NCI-H1694 treated with DMSO at 0.1 percent for 48 hours (cell line): ENCODE measurements at places on chromosomes 2 and 18.

DNA sequence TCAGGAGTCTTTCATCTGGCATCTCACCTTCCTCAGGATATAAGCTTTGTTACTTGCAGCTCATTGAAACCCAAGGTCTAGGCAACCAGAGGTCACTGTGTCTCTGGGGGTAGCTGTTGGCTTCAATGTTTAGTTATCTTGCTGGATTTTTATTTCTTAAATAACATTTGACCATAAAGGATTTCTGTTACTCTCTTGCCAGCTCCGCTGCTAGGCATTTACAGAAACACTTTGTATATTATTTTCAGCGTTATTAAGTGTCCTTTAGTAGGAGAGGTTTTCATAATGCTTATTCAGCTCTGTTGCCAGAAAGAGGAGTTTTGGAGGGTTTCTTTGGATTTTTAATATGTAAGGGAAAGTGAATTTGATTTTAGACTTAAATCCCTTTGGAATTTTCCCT, 61.4 kb downstream of the QPCT start:
- DNase-seq: no peak

DNA sequence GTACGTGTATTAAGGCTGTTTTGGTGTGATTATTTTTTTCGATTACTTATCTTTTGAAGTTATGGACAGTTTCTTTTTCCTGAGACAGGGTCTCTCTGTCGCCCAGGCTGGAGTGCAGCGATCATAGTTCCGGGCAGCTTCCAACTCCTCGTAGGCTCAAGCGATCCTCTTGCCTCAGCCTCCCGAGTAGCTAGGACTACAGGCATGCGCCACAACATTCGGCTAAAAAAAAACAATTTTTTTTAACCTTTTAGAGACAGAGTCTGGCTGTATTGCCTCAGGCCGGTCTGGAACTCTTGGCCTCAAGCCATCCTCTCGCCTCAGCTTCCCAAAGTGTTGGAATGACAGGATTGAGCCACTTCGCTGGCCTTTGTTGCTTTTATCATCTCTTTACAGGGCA, 945 bp downstream of the HAT1 start:
- DNase-seq: no peak

- DNase-seq: no peak
Observed at GRCh38 chr2:143085125-143085784, 44.0 kb upstream of the ARHGAP15 start.

- DNase-seq: peak; percentile 72
Observed at GRCh38 chr2:19812166-19812565, 89.6 kb downstream of the TTC32 start.

DNA sequence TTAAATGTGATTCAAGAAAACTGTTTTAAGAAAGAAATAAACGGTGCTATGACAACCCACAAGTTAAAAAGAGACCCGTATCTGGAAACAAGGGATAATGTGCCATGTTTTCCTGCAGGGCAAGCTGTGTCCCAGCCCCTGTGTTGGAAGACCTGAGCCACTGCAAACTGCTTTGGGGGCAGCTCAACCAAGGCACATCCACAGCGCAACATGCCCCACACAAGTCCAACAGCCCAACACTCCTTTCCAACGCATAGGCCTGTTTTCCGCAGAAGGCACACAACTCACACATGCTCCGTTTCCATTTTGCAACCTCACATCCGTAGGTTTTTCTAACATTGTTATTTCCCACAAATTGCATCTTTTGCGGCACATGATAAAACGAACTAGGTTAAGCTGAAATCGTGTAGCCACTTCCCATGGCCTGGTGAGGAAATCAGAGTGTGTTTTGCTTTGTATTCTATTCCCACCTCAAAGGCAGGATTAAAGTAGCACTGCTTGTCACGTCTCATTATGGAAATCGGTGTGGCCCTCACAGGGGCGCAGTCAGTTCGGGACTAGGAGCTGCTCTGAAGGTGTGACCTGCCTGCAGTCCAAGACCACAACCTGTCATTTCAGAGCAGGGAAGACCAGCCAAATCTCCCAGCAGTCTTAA, 50.5 kb upstream of the ZNF516 start:
- no peak for DNase-seq

GRCh38 chr18:57208047-57208446, 61.2 kb downstream of the BOD1L2 start:
- DNase-seq: no peak

GRCh38 chr2:152036611-152037469, 62.0 kb downstream of the CACNB4 start:
- DNase-seq: peak; percentile 73

- DNase-seq: no peak
Observed at GRCh38 chr18:7514796-7515440, 52.2 kb upstream of the PTPRM start.

DNA sequence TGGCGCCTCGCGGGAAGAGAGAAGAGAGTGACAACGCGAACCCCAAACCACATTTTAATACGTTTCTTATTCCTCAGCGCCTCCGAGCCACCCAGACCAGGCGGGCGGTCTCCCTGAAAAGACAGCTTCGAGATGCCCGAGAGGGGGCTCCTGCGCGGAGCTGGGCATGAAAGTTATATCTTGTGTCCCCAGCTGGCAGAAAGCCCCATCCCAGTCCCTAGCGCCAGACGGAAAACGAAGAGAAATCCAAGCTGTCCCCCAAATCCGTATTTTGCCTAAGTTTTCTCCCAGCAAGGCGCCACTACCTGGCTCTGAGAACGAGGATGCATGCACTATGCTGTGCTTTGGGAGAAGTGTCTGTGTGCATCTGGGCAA, 797 bp downstream of the NXPH2 start:
- no peak for DNase-seq

GRCh38 chr18:13621886-13622619, 104.3 kb downstream of the FAM210A start:
- DNase-seq: no peak

DNA sequence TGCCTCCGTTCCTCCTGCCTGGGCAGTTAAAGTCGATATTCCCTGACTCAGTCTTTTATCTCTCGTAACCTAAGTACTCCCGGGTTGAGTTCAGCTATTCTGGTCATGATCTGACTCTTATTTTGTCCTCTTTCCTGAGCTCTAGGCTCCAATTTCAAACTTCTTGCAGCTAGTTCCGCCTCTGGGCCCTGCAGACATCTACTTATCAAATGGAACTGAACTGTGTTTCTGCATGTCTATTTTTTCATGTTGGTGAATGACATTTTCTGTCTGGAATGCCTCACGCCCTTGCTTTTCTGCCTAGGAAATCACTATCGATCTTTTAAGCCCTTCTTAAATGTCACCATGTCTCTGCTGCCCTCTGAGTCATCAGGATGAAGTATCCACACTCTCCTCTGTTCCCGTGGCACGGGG, 101.5 kb downstream of the VAPA start:
- no peak for DNase-seq
